DMS153 (cell line): ENCODE measurements at places on chromosomes 4 and X.

GRCh38 chr4:109708990-109709389, 5.7 kb upstream of the CASP6 start:
- no peak for DNase-seq

GRCh38 chrX:8971116-8971515, 62.8 kb downstream of the FAM9B start:
- no peak for DNase-seq

DNA sequence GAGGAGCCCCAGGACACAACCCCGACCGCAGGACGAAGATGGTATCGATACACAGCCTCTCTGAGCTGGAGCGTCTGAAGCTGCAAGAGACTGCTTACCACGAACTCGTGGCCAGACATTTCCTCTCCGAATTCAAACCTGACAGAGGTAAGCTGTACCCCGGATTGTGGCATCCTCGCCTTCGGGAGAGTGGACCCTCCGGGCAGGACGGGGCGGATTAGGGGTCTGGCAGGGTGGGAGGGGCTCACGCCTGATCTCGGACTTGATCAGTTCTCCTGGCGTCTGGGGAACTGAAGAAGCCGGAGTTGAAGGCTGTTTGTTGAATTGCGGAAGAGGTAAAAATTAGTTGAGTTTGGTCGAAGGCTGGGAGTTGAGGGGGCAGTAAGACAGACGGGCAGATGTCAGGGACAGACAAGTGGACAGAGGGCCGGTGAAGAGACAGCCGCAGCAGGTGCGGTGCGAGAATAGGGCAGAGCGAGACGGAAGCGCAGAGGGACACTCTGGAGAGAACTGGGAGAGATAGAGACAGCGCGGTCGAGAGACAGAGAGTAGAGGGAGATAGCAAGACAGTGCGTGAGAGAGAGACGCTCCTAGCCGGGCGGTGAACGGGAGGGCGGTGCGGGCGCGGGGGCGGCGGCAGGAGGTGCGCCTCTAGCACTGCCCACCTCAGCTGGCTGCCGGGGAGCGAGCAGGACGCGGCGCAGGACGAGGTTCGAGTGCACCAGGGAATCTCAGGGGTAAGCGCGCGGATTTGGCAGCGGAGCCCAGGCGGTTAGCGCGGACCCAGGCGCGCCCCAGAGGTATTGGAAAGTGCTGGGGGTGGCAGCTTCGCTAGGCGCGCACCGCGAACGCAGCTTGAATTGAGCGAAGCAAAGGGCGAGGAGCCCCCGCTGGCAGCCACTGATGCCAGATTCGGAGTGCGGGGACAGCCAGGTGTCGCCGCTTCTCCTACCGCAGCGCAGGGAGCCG, 23.9 kb downstream of the ARHGAP36 start:
- no peak for DNase-seq

GRCh38 chr4:73576381-73576780, 43.9 kb downstream of the RASSF6 start:
- DNase-seq, result no peak

- no peak for DNase-seq
Observed at GRCh38 chr4:87525636-87526295, 3.4 kb downstream of the SPARCL1 start.

GRCh38 chrX:71492231-71493065, 40.5 kb upstream of the OGT start:
- DNase-seq, result no peak

DNA sequence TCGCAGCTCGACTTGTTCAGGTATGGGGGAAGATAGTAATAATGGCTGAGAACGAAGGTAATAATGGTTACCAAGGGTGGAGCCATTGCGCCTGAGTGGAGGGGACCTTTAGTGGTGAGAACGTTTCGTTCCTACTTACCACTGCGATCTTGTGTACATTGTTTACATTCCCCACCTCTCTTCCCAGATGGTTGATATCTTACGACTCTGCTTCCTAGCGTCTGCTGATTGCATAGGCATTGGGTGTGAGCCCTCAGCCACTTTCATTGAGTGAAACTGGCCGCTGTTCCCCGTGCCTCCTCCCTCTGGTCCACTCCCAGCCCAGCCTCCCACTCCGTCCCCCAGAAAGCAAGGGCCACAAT, 850 bp downstream of the IGBP1 start:
- DNase-seq, result no peak

DNA sequence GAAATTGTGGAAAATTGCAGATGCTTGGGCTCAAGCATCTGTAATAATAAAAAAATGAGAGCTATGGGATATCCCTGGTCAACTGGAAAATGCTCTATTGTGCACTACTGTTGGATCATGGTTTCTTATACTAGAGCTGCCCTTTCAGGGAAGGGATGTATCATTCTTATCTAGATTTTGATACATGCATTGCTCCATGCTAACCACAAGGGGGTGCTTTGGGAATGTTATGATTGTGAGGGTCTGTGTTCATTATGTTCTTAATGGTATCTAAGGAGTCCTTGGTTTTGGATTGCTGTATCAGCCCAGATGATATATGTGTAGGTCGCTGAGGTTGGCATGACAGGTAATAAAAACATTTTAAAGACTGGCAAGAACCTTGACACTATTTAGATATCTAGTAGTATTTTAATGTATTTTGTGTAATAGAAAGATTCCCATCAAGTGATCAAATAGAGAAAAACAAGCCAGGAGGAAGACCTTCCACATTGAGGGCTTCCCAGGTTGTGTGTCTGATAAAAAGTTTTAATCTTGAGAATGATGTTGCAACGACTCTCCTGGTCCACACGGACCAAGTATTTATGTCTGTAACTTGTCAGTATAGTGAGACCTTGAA, 49.2 kb upstream of the TLR2 start:
- no peak for DNase-seq

- no peak for DNase-seq
Observed at GRCh38 chr4:40990236-40990898, 224.0 kb downstream of the APBB2 start.

GRCh38 chr4:80007745-80008149, 65.3 kb downstream of the ANTXR2 start:
- no peak for DNase-seq

GRCh38 chr4:48024522-48024921, 8.0 kb downstream of the NIPAL1 start:
- DNase-seq, result no peak

GRCh38 chr4:102219129-102219528, 126.2 kb downstream of the SLC39A8 start:
- DNase-seq, result no peak

GRCh38 chr4:153068751-153069150, 132.6 kb downstream of the FHDC1 start:
- no peak for DNase-seq

DNA sequence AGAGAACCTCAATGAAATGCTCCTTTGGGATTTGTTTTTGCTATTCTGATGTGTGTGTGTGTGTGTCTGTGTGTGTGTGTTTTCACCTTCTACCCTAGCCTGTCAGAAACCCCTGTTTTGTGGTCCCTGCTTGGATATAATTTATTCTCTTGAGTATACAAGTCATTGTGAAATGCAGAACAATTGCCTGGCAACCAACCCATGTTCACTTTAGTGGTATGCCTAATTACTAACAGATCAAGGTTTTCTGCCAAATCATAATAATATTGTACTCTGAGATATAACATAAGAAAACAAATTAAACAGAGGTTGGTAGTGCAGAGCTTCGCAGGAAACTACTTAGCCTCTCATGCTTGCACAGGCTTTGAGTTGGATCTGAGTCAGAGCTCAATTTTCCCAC, 7.0 kb upstream of the TET2 start:
- no peak for DNase-seq

DNA sequence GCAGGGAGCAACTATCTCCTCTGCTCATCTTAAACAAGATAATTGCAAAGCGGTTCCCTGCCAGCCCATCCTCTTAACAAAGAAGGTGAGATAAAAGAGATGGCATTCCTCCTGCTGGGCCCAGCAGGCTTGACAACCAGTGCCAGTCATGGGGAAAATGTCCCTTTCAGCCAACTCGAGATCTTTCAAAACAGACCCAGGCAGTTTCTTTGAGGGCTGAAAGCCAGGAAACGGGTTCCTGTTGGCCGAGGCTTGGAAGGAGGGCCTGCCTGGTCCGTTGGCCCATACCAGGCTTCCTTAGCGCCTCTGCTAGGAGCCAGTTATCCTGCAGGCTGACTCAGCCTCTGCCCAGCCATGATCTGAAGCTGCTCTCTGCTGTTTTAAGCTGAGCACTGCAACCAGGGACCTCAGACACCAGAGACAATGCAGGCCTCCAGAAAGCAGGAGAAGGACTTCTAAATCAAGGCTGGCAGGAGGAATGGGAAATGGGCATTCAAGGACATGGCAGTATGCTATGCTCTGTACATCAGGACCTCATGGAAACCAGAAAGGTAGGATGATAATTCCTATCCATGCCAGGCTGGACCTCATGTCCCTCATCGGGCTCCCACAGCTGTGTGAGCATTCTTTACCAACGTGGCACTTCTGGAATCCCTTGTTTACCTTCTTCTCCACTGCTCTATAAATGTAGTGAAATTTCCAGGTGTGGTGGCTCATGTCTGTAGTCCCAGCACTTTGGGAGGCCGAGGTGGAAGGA, 42.4 kb upstream of the SLC2A9 start:
- DNase-seq, result peak; percentile 2

DNA sequence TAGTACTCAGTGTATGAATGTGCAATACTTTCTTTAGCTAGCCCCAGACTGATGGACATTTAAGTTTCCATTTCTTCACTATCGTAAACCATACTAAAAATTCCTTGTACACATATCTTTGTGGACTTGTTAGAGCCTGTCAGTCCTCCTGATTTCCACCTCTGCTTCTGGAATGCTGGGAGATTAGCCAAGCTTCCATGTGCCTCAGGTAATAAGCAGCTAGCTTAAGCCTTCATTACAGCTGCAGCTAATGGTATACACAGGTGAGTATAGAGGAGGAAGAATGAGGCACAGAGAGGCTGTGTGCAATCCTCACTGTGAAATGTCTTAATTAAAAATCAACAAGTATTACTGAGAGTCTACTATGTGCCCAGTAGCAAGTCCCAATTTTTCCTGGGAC, 9.8 kb downstream of the SMIM9 start:
- no peak for DNase-seq

DNA sequence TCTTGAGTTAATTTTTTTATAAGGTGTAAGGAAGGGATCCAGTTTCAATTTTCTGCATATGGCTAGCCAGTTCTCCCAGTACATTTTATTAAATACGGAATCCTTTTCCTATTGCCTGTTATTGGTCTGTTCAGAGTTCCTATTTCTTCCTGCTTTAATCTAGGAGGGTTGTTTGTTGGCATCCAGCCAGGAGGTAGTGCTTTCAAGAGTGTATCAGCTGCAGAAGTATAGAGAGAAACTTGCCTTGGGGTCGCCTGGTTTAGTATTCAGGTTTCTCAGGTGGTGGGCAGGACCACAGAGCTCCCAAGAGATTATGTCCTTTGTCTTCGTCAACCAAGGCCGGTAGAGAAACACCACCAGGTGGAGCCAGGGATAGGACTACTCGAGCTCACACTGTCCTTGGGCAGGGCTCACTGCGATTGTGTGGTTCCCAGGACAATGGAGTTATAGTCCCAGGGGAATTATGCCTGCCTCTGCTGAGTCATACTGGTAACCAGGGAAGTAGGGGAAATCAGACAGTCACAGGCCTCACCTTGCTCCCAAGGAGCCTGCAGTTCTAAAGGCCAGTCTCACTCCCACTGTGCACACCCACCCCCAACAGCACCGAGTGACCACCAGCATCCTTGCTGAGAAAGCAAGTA, 168.1 kb downstream of the VSIG4 start:
- peak; percentile 87 for DNase-seq

GRCh38 chr4:157220371-157220881, at the start of gene GRIA2:
GRIA2 (plus strand) TSS chr4:157220728; CDS start chr4:157221043, 315 bp downstream.
- peak; percentile 14 for DNase-seq

DNA sequence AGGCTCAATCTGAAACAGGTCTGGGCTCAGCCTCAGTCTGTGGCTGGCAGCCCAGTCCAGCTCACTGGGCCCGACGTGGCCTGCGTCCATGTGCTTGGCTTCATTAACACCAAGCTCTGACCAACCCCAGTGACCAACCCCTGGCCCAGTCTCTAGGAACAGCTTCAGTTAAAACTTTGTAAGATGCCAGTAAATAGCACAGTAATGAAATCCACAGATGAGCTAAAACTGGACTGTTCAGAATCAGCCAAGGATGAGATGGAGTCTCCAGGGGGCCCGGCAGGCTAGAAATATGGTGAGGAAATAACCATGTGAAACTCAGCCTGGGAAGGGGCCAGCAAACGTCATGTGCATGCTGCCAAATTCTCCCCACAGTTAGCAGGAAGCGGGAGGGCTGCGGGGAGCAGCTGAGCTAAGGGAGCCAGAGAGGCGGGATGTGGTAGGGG, 37.1 kb upstream of the XPNPEP2 start:
- DNase-seq, result no peak

DNA sequence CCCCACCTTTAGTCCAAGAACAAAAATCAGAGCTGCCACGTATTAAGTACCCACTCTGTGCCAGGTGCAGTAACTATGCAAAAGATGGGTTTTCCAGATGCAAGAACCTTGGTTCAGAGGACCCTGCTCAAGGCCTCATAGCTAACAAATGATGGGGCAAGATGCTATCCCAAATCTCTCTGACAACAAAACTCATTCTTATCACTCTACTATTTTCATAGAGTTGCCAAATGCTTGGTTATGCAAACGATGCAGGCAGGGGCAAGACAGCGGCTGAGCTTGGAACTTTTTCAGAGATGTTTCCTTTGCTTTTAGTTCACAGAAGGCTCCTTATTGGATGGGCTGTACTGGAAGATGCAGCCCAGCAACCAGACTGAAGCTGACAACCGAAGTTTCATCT, 30.5 kb downstream of the PKD2 start:
- no peak for DNase-seq

GRCh38 chr4:161546902-161547301, 616.9 kb downstream of the FSTL5 start:
- no peak for DNase-seq

DNA sequence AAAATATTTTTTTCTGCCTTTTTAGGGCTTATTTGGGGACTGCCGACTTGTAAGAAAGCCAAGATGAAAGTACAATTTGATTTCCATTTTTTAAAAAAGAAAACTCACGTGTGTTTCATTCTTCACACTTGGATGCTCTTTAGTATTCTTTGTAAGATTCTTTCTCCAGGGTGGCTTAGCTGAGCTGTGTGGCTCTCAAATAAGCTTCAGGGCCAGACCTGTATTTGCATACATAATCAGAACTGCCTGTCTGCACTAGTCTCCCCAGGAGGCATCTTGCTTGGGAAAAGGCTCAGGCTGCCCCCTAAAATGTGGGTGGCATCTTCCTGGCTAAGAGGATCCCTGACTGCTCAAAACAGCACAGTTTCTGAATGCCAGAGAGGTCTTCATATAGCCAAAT, 498.4 kb downstream of the MID1IP1 start:
- no peak for DNase-seq

DNA sequence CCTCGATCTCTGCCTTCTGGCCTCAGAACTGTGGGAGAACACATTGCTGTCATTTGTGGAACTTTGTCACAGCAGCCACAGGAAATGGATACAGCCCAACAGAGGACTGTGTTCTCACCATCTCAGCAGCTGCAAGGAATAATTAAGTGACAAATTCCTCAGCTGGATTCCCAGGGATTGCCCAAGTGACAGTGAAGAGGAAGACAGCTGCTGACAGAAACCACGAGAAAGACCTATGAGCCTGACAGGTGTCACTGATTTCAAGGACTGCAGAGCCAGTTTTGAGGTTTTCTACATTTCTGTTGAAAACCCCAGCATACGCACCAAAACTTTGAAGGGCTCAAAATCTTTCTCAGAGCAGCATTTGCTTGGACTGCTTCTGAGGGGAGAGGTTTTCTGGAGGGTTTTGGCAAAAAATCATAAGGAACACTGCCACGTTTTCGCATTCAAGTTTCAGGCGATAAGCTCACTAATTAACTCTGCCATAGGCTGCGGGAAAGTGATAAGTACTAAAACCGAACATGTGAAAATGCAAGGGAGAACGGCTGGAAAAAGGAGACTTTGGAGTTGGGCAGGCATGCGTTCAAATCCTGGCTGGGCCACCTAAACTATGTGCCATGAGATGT, 88.8 kb downstream of the DRD5 start:
- no peak for DNase-seq
